ENCODE measurements at places on chromosomes 3 and 15.

DNA sequence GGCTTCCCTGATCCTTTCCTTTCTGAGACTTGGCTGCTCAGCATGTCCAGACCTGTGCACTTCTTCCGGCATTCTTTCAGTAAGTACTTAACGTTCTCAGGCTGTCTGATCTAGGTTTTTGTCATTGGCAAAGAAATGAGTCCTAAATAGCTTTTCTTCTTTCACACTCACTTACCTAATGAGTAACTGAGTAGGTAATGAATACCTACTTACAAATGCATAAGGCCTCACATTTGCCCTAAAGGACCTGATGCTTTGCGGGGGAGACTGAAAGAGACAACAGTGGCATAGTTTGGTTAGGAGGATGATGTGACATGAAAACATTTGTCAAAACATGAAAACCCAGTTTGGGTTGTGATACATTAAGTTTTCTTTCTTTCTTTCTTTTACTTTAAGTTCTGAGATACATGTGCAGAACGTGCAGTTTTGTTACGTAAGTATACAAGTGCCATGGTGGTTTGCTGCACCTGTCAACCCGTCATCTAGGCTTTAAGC is 516.7 kb upstream of the CFAP20DC start:
- no peak for DNase-seq

DNA sequence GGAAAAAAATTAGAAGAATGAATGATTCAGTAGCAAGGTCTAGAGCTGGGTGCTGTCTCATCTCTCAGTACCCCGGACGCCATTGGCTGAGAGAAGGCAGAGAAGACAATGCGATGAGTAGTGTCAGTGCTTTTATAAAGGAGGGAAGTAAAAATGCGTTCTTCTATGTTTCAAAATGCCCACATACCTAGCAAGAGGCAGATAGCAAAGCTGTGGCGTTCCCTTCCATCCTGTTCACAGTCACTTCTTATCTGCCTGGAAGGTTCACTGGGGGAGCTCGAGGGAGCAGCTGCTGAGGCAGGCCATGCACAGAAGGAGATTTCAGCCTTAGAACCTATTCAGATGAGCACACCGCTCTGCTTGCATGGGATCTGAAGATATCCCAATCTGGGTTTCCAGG is 234.0 kb downstream of the RPLP1 start:
- DNase-seq = no peak

DNA sequence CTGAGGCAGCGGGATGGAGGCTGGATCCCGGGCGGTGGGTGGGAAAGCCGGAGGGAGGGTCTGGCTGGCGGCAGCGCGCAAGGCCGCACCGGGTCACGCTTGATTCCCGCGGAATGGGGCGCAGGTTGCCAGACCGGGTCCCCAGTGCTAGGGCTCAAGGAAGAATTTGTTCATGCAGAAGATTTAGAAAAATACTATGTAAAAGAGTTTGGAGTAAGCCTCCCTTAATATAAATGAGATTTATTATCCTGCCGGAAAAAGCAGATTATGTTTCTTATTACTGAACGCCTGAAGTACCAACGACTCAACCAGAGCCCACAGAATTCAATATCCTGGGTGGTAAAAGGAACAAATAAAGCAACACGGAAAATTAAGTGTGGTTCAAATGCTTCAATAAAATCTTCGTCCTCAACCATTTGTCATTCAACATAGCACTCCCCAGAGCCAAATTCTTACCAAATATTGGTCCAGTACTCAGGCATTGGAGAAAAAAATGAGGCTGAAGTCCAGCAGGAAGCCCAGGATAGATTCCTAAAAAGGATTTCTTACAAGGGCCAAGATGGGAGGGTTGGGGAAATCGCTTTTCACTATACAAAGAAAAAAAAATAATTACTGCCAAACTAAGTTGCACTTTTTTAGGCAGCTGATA is 1.2 kb upstream of the ZBTB20 start:
- no peak for DNase-seq

DNA sequence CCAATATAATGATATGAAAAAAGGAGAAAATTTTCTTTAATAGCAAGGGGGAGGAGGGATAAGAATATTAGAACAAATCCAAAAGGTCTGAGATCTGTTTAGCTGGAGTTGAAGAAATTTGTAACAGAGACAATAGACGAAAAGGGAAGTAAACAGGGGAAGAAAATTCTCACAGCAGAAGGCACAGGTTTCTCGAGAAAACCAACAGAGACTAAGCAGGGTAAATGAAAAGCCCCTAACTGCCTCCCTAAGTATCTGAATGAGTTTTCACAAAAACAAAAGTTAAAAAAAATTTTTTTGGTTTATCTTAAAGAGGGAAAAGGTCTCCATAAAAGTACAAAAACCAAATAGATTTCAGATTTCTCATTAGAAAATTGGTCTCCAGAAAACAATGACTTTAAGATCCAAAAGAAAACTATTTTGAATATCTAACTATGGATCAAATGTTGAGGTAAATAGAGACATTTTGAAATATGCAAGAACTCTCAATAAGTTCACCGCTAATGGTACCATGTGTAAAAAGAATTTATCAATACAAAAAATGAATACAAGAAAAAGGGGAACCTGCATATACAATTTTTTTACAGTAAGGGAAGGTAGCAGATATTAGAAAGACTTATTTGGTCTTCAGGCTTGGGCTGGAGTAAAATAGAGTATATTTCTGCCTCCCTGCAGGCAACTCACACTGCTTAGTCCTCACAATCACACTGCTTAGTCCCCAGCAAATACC is 23.9 kb upstream of the NEK10 start:
- no peak for DNase-seq

GRCh38 chr3:29597376-29598008 is 316.6 kb downstream of the RBMS3 start:
- DNase-seq = no peak

DNA sequence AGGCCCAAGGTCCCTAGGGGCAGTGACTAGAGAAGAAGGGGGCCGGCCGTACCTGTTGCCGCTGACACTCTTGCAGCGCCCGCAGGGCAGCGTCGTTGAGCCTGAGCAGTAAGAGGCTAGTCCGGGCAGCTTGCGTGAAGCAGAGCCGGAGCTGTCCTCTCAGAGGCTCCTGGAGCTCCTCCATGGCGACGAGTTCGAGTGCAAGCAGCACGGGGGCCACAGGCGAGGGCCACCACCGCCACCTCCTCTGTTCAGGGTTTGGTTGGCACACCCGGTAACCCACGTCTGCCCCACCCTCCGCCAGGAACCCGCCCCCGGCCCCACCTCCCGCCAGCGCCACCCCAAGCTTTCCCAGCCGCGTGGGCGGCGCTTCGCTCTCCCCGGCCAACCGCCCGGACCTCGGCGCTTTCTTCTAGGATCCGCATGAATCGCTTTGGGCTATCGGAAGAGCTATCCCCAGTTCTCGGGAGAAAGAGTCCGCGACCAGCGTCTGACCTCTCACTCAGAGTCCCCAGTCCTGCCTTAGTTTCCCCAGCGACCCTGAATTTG is at the start of gene ELL3:
Gene ELL3, minus strand, starts transcription at position 249 of the 549 bp plus-strand sequence. Its CDS starts 65 bp downstream, at position 184.
- peak; percentile 74 for DNase-seq

- DNase-seq = no peak
Measured at GRCh38 chr15:67701669-67702068, 123.6 kb upstream of the SKOR1 start.

DNA sequence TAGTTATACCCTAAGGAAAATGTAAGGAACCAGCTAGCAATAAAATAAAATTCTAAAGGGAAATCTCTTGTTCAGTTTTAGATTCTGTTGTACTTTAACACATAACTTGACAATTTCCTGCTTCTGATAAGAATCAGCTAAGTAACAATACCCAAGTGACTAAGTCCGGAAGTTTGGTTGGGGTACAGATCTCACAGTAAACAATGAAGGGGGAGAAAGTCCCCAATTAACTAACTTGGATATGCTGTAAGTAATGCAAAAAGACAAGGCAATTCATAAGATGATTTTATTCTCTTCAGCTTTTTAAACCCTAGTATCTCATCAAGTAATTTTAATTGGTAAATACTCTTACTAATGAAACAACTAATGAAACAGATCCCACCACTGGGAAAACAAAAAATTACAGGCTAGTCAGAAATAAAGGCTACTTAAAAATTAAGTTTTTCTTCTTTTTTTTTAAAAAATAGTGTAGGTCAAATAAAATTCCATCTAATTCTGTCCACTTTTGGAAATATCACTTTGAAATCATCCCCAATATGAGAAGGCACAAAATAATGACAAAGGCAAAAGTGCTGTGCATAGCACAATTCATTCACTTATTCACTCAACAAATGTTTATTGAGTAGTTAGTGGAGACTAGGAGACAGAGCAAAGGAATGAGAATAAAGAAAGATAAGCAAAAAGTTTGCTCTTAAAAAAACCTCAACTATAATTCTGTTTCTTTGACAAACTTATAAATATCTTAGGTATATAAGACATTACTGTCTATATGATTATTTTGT is 37.8 kb upstream of the IL20RB start:
- no peak for DNase-seq

- DNase-seq = peak; percentile 56
Measured at GRCh38 chr15:91469632-91470567, 369.8 kb downstream of the SV2B start.

DNA sequence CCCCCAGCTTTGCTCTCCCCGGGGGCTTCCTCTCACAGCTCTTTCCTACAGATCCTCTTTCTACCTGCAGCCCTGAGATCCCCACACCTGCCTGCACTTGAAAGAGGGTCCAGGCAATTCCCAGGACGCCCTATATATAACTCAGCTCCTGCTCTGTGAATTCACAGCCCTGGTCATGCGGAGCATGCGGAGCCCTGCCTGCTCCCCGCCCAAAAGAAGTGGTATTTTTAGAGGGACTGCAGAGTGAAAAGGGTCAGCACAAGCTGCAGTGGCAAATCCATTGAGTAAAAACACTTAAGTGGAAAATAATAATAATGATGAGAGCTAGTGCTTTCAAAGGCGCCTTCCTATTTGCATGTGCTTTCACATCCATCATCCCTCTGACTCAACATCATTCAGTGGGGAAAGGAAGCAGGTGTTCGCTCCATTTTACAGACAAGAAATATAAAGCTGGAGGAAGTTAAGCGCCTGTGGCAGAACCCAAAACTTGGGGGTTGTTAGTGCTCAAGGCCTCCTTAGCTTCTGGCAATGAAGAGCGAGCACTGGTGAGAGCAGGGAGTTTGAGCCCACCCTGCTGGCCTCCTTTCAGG is 76.3 kb upstream of the LIPC start:
- DNase-seq = no peak

DNA sequence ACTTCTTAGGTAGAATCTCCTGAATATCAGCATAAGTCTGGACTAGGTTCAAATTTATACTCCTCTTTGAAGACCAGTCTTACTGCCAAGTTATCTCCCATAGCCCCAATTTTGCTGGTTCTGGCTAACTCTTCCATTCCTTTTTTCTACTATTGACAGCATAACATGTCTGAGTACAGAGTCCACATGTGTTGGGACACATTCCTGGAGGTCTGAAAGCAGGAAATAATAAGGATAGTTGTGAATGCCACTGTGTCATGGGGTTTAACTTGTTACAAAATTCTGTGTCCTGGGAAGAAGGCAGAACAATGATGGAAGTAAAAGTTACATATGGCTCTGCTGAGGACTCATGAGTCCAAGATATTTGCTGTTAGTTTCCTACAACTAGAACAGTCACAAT is 57.4 kb upstream of the ZBTB20 start:
- no peak for DNase-seq

GRCh38 chr3:133883641-133884040 is 12.0 kb downstream of the RAB6B start:
- no peak for DNase-seq

DNA sequence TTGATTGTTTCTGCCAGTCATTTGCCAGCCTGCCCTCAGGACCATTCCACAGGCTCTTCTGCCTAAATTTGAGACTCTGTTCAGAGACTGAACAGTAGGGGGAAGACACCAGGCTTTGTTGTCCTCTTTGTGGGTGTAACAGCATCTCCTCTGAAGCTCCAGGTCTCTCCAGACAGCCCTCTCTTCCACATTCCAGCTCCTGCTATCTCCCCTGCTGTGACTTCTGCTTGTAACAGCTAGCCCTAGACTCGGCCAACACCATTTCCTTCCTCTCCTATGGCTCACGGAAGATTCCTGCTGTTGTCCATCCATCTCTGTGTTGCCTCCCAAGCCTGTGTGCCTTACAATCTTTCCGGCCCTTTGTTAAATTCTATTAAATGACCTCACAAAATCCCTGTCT is 40.2 kb downstream of the SUCLG2 start:
- DNase-seq = no peak

DNA sequence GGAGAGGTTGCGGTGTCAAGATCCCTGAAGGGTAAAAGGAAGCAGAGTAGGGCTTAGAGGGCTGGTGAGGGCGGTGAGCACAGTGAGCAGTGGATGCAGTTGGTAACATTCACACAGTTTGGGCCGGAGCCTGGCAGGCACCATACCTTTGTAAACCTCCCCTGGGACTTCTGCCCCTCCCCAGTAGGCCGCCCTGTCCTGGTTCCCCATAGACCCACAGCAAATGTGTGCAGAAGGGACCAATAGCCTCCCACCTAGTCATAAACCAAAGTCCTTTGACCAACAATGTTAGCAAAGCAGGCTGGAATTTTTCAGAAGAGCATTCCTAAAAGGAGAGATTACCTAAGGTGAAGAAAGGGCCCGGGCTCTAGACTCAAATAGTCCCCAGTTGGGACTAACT is 1.7 kb upstream of the PHGR1 start:
- no peak for DNase-seq

- no peak for DNase-seq
Measured at GRCh38 chr15:59936741-59937140, 67.4 kb upstream of the FOXB1 start.

GRCh38 chr3:150107429-150108175 is 136.9 kb upstream of the PFN2 start:
- DNase-seq = no peak

GRCh38 chr3:11201251-11202019 is 47.1 kb downstream of the HRH1 start:
- no peak for DNase-seq

DNA sequence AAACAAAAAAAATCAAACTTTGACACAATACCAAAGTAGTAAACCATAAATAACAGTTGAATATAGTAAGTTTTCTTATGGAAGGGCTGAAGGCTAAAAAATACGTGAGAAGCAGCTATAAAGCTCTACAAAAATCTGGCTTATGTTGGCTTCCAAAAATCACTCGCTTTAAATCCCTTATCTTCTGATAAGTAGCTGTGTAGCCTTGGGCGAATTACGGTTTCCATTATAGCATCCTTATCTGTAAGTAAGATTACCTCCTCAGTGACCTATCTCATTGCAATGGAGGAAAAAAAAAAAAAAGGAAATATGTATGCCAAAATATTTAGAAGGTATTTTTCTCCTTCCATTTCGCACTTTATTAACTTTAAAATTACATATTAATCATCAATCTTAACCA is 348.6 kb downstream of the PLOD2 start:
- no peak for DNase-seq

DNA sequence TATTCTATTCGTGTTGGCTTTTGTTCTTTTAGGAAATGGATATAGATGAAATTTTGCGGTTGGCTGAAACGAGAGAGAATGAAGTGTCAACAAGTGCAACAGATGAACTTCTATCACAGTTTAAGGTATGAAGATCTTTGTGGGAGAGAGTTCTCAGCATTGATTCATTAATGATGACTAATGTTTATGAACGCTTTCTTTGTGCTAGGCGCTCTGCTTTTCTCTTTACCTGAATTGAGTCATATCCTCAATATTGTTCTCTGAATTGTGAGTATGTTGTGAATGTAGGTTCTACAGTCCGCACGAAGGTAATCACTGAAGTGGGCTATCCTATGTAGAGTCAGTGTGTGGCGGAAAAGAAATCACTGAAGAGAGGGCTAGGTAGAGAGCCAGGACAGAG is 81.2 kb downstream of the CHD2 start:
- no peak for DNase-seq

- no peak for DNase-seq
Measured at GRCh38 chr15:72782274-72783003, 1.1 kb downstream of the ADPGK start.

GRCh38 chr15:85518979-85519761 is 138.8 kb downstream of the AKAP13 start:
- no peak for DNase-seq

Data from activated CD4-positive, alpha-beta T cell treated with anti-CD3 and anti-CD28 coated beads, Interleukin-2, amount 50 U/mL, for 1 hour (primary cell).